Activated naive CD4-positive, alpha-beta T cell treated with anti-CD3 and anti-CD28 coated beads, Interleukin-2, amount 50 U/mL, for 72 hours (primary cell): ENCODE measurements at places on chromosomes 1 and 21. TPM values are rescaled to one million over a fixed set of nuclear protein-coding genes. Genes with fewer than 3 reads are reported as not detected.

GRCh38 chr1:19390901-19391595 lies 78.9 kb downstream of the SLC66A1 start:
- no peak for DNase-seq

- no peak for DNase-seq
These were observed 16.9 kb upstream of the RC3H1 start for GRCh38 chr1:174039027-174039426.

- DNase-seq: no peak
These were observed 201.0 kb upstream of the PTBP2 start for GRCh38 chr1:96520579-96520947.

- DNase-seq: no peak
These were observed 1.0 kb downstream of the FAM78B start for GRCh38 chr1:166165661-166166328.

GRCh38 chr1:244863491-244864252 lies 671 bp downstream of the HNRNPU start:
- DNase-seq: peak; percentile 61

GRCh38 chr1:201739080-201739479 lies 89.9 kb upstream of the IPO9 start:
- DNase-seq: no peak

DNA sequence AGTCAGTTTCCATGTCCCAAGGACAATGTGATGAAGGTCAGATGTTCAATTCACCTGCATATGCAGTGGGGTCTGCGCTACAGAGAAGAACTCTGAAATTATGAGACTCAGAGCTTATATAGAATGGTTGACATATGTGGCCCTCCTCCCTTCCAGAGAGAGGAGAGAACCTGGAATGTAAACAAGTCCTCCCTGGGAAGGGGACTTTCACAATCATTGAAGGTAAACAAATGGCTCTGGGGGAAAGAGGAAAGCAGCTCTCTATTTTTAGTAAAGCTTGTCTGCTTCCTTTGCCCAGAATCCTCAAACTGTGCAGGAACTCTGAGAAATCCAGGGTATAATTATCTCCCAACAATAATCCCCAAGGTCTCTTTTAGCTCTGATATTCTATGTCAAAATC lies 9.8 kb downstream of the OVGP1 start:
- DNase-seq: no peak

DNA sequence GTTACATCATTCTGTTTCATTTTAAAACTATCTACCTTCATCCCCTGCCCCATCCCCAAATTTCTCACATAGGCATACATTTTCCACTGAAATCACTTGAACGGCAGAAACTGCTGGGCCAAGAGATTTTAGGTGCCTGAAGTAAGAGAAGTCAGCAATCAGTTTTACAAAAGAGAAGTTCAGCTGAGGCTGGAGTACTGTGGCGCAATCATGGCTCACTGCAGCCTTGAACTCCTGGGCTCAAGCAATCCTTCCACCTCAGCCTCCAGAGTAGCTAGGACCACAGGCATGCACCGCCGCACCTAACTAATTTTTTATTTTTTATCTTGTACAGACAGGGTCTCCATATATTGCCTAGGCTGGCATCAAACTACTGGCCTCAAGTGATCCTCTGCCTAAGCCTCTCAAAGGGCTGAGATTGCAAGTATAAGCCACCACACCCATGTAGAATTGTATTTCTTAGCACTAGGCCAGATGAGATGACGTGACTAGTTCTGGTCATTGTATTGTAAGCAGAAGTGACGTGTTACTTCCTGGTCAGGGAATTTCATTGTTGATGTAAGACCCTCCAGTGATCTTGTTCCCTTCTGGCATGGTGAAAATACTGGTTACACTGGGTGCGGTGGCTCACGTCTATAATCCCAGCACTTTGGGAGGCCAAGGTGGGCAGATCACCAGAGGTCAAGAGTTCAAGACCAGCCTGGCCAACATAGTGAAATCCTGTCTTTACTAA lies 7.1 kb downstream of the BECN2 start:
- no peak for DNase-seq

GRCh38 chr1:4174291-4175200 lies 274.5 kb upstream of the C1orf174 start:
- DNase-seq: peak; percentile 28

- DNase-seq: no peak
These were observed 16.3 kb downstream of the TLR5 start for GRCh38 chr1:223126741-223127140.

- DNase-seq: no peak
These were observed 133.2 kb downstream of the ADSS2 start for GRCh38 chr1:244318512-244318911.

The CRNN gene
- total RNA-seq: not detected

The OR2T8 gene
- not detected for total RNA-seq

The VSIG8 gene
- not detected for total RNA-seq
